M059J (cell line): ENCODE measurements at places on chromosomes 5 and 9. TPM values are rescaled to one million over a fixed set of nuclear protein-coding genes. Genes with fewer than 3 reads are reported as not detected.

DNA sequence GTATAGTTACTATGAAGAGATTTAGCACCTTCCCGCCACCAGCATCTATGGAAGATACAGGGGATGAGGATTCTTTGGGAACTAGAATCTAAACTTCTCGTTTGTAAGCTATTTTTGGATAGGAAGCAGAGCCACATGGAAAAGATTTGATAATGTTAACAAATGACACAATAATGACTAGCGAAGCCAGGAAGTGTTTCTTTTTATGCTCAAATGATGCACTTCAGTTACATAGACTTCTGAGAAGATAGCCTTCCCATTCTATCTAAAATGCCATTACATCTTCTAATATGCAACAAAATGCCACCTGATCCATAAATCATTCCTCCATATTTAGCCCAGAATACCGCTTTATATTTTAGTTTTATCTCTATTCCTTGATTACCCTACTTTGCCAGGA is 17.0 kb upstream of the TNC start:
- no peak for DNase-seq

- DNase-seq = peak; percentile 92
Observed at GRCh38 chr5:36373527-36374086, 71.9 kb upstream of the RANBP3L start.

TMOD1 gene
- total RNA-seq = 0.84 and 2.4 TPM in 2 replicates

DNA sequence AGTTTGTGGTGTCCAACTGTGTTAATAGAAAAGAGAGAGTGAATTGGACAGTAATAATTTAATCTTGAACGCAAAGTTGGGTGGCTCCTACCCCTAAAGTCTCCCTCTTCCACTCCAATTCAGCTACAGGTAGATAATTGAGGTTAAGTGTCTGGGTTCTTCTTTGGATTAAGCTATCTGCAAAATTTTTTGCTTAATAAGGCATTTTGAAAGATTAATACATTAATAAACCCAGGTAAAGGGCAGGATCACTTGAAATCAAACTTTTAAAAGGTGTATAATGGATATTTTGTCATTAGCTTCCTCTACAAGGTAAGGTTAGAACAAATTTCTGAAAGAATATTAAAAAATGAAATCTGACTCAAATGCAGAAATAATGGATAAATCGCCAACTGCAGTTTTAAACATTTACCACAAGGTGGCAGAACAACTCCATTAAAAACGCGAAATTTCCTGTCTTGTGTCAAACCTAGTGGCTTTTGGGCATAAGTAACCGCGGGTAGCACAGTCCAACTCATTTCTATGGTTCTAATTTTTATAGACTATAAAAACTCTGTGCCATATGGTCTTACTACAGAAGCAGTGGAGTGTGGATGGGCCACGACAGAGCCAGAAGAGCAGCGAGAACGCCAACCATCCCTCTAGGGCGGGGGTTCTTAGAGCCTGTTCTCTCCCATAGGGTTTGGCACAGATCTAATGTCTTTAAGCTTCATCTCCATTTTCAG is 276.5 kb downstream of the ARHGEF28 start:
- DNase-seq = peak; percentile 64
